ENCODE measurements at places on chromosomes 2 and 18.

DNA sequence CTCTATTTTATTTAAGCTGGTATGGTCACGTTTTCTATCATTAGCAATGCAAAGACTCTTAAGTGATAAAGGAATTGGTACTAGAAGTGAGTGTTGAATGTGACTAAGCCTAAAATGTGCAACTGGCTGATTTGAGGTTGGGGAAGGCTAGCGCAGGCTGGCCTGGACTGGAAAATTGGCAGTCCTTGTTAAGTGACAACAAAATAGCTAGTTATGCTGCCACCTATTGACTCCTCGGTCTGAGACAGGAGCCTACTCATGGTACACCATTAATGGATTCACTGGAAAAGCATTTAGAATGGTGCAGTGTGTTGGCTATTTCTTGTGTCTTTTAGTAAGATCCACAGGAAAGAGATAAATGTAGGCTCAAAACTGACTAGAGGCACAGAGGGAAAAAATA lies 5.7 kb upstream of the WIPF1 start:
- DNase-seq = peak; percentile 31

GRCh38 chr2:10004836-10005235 lies 38.5 kb upstream of the KLF11 start:
- DNase-seq = no peak

- DNase-seq = no peak
Measured at GRCh38 chr18:76819411-76820136, 2.8 kb upstream of the ZNF236 start.

DNA sequence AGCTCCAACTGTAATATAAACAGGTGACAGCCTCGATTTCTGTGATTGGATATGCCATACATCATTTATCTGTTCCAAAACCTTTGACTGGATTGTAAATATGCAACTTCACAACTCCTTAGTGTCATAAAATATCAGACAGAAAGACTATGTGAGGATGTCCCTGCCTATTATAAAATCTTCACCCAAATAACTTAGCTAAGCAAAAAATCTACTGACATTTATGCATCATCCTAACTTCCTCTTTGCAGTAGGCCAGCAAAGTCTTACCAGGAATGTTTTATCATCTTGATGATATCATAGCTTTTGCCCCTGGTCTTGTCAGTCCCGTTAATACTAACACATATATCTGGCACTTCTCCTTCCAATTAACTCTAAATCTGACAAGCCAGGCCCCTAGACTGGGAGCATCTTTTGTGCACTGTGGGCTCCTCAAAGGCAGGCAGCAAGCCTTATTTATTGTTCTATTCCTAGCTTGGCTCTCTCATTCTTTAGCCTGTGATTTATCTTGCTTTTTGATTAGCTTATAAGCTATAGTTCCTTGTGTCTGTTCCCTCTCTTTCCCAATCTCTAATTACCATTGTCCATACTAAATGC lies 356.5 kb upstream of the HNMT start:
- DNase-seq = no peak

Data from right renal pelvis (tissue), 4 donors.